ENCODE measurements at places on chromosomes 3 and 15.

GRCh38 chr3:24628523-24629258 lies 134.0 kb upstream of the THRB start:
- DNase-seq, result no peak

DNA sequence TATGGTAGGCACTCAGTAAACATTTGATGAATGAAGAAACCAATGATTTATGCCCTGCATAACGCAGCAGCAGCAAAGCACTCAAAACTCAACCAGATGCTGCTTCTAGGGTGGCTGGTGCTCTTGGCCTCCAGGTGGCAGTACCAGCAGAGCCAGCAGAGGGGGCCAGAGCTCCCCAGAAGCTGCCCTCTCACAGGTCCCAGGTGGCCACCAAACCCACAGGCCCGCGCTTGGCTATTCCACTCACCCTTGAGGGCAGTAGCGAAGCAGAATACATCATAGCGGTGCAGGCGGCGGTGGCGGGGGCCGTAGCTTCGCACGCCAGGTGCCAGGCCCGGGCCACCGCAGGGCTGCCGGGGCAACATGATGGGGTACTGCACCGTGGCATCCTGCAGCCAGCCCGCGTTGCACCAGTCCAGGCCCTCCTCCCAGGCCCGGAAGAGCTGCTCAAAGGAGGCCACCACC lies 16.6 kb downstream of the HAPLN3 start:
- DNase-seq, result no peak

GRCh38 chr15:101213147-101213546 lies 38.7 kb downstream of the CHSY1 start:
- no peak for DNase-seq

- no peak for DNase-seq
Observed at GRCh38 chr15:84812842-84813241, 4.3 kb upstream of the ALPK3 start.

DNA sequence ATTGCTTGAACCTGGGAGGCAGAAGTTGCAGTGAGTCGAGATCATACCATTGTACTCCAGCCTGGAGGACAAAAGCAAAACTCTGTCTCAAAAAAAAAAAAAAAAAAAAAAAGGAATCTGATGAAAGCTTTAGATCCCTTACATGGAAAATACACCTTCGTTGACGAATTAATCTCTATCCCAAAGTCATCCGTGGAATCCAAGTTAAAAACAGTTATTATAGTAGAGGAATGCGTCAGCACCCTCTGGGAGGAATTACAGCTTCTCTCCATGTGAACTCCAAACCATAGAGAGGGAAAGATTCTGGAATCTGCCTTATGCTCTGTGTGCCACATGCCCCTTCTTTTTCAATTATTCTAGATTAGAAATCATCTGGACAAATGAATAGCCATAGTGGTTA lies 192.3 kb upstream of the C2CD4B start:
- no peak for DNase-seq

- no peak for DNase-seq
Observed at GRCh38 chr3:156148946-156149381, 28.6 kb downstream of the KCNAB1 start.

DNA sequence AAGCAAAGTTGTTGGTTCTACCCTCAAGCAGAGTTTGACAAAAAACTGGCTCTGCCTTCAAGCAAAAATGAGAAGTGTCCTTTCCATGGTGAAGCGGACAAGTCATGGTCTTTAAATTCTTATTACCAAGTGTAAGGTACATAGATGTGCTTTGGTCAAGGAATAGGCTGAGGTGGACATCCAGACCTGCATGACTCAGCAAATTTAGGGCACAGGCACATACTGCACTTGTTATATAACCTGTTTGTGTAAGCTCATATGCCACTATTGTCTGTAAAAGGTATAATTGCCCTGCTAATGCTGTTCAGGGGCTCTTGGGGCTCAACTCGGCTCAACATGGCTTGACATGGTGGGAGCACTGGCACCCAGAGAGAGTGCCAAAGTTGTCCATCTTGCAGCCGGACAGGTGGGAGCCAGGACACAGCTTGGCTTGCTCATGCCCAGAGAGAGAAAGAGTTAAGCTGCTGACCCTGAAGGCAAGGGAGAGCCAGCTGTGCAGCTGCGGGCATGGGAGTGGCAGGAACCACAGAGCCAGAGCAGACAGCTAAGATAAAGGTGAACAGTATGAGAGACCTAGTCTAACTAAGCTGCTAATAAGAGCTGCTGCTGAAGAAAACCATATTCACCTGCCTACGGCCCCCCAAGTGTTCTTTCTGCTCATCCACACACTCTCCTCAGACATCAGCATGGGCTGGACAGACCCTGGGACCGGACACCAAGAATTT lies 17.7 kb downstream of the MCCC1 start:
- no peak for DNase-seq

GRCh38 chr3:132362329-132362728 lies 45.1 kb downstream of the ACP3 start:
- DNase-seq, result no peak

DNA sequence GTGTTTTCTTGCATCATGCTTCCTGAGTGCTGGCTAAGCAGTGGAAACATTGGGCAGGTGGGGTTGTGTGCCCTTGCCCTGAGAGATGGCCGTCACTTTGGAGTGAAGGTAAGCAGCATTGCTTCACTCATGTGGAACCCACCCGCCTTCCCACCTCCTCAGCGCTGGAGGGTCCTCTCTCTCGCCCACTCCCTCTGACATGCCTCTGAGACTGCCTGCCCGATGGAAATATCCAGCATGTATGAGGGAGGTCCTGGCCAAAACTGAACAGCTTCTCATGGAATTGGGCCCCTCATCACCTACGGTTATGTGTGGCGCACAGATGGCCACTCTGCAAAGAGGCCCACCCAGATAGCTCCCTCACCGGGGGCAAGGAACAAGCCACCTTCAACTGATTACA lies 48.6 kb downstream of the SMAD3 start:
- no peak for DNase-seq

GRCh38 chr3:65854606-65855304 lies 184.0 kb downstream of the MAGI1 start:
- DNase-seq, result no peak

DNA sequence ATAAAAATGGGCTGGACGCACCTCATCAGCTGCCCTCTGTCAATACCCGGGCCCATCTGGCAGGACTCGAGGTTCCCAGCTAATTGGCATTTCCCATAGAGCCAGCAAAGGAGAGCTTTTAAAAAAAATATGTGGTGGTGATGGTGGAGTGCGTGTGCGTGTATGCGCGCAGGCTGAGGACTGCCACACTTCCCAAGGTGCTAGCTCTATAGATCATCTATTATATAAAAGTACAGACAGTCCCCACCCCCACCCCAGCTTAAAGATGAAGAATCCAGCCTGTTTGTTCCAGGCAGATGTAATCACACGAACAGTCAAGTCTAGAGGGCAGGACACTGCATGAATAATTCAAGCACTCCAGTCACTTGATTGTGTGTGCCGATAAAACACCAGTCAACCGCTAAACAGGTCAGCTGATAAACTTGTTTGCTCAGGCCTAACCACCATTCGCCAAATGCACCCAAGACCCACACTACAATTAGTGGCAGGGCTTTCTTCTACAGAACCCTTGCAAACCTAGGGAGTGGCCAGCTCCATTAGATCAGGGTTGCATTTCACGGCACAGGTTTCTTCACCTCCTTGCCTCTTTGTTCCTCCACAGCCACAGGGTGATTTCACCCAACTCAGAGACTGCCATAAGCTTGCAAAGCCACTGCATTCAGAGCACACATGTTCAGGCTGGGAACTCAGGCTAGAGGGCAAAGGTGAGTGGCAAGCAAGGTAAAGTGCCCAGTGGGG lies 5.8 kb downstream of the TLE3 start:
- no peak for DNase-seq

GRCh38 chr3:143850877-143851276 lies 2.6 kb upstream of the SLC9A9 start:
- no peak for DNase-seq

DNA sequence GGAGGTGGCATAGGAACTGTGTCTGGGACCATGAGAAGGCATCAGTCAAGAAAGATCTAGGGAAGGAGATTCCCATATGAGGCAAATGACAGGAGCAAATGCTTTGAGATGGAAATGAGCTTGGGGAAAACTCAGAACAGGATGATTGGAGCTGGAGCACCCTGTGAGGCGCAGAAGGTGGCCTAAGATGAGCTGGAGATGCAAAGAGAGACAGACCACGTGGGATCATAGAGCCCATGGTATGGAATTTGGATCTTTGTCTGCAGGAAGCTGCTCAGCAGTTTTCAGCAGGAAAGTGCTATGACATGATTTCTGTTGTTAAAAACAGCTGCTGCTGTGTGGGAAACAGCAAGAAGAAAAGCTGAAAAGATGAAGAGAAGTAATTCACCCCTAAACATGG lies 310.6 kb downstream of the MAGI1 start:
- DNase-seq, result no peak

- DNase-seq, result no peak
Observed at GRCh38 chr3:30141927-30142326, 464.5 kb upstream of the TGFBR2 start.

DNA sequence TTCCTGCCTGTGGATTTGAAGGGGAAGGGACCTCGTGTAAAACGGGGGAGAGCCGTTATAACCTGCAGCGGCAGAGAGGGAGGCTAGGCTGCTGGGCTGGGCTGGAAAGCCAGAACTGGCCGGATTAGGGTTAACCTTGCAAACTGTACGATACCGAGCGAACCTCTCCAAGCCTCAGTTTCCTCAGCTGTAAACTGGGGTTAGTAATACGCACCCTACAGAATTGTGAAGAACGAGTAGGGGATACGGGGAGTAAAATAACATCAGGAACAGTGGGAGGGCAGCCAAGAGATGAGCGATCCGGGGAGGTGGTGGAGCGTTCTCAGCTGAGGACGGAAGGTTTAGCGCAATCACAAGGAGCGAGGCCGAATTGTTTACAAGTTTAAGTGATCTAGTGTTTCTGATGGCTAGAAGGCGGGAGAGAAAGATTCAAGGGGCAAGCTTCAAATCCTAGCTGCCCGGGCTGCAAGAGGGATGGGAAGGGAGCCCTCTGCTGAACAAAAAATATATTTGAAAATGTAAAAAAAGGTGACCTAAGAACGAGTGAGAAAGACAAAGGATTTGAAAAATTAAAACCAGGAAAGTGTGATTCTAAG lies 768 bp upstream of the SEMA5B start:
- no peak for DNase-seq

GRCh38 chr3:140443806-140444205 lies 234.1 kb upstream of the TRIM42 start:
- no peak for DNase-seq

GRCh38 chr3:12944413-12944812 lies 103.0 kb upstream of the RPL32 start:
- DNase-seq, result no peak

GRCh38 chr15:52464478-52464877 lies 64.2 kb downstream of the MYO5A start:
- no peak for DNase-seq

- no peak for DNase-seq
Observed at GRCh38 chr15:48754011-48754410, 56.9 kb downstream of the CEP152 start.

- no peak for DNase-seq
Observed at GRCh38 chr3:43503067-43503728, 118.6 kb downstream of the ANO10 start.

GRCh38 chr3:123605789-123606234 lies 21.0 kb upstream of the HACD2 start:
- DNase-seq, result no peak

Measured in T-cell (primary cell).